T-cell (primary cell): ENCODE measurements at places on chromosomes 5 and 9.

GRCh38 chr5:114415760-114416159 is 53.9 kb downstream of the KCNN2 start:
- DNase-seq: no peak

DNA sequence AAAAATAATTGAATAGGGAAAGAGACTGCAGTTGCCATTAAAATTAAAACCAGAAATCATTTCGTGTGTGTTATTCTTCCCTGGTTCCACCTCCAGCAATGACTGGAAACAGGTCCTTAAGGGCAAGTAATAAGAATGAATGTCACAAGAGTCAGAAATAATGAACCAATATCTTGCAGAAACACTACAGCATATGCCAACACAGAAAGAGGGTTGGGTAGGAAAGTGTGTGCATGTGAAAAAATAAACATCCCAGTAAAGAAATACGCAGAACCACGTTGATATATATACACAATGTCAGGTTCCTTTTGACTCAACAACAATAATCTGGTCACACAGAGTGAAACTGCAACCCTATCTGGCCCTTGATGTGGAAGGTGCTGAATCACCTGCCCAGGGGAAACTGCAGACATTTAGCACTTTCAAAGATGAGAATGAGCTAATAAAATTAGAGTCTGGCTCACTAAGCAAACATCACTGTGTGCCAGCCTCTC is 15.0 kb downstream of the HMHB1 start:
- no peak for DNase-seq

- DNase-seq: no peak
These were observed 523.5 kb downstream of the CAAP1 start for GRCh38 chr9:26369093-26369492.

DNA sequence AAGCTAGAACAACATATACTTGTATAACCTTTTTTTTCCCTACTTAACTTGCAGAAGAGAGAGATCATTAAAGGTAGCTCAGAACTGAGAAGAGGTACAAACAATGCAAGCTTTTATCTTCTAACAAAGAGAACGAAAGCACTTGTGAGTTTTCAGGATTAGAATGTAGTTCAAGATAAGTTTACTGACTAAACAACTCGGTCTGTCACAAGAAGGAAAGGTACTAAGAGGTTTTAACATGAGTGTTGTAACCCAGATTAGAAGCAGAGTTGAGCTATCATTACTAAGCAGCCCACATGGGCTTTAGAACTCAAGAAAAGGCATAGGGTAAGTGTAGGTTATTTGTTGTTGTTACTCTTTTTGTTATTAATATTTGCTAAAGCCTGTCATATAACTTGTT is 25.2 kb downstream of the GIN1 start:
- no peak for DNase-seq

DNA sequence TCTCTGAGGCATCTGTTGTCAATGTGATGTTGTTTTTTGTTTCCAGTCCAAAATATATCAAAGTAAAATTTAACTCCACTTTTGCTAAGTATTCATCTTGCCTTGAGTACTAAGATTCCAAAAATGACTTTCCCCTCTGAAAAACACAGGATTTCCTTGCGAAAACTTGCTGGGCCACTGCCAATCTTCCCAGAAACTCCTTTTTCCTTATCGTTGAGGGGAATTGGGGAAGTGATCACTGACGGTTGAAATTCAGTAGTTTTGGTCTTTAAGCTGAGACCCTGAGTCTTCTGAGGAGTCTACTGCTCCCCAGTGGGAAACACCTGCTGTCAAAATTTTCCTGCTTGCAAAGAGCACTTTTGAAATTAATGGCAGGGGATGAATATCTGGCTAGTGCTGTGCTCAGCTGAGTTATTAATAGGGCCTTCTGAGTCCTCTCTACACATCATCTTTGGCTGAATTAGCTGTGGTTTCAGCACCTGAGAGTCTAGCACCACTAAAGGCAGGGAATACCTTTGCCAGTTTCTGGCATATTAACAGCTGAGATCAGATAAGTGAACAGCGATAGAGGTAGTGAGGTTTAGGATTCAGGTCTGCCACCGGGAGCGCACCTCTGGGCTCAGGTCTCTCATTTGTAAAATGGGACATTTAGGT is 18.0 kb downstream of the TLR4 start:
- no peak for DNase-seq

GRCh38 chr9:89352451-89352850 is 34.2 kb downstream of the SECISBP2 start:
- DNase-seq: no peak

DNA sequence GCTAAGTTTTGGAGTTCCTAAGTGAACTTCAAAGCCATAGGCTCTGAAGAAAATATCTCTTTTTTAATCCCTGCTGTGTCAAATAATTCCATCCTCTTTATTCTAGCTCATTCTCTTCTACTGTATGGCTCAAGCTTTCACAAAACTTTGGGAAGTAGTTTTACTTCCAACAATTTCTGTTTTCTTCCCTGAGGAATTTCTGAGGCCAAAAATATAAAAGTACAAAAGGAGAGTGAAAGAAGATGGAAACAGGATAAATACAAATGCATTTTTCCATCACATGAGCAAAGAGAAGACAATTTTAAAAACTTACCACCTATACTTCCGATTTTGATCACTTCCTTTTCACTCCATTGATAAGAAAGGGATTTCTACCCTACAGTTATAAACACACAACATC is 585.7 kb upstream of the DAB2 start:
- DNase-seq: no peak

DNA sequence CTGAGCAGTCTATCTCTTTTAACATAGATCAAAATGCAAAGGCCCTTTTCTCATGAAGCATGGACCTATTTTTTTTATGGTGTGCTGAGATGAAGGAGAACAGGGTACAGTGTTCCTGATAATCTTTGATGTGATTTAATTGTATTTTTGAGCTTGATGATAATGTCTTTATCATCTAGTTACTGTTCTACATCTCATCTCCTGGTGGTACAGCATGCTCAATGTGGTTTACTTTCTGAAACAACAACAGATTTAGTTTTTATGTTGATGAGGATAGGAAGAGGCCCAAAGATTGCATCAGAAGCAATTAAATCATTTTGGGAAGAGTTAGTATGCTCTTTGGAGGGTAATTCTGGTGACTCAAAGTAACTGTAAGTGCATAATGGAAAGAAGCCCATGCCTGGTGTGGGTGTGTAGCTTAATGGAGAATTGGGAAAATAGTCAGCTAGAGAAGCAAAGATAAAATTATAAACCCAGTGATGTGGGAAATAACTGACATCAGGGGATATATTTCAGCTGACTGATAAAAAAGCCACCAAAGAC is 123.0 kb upstream of the KCNN2 start:
- DNase-seq: no peak

- no peak for DNase-seq
These were observed 16.4 kb upstream of the GADD45G start for GRCh38 chr9:89588271-89588879.

DNA sequence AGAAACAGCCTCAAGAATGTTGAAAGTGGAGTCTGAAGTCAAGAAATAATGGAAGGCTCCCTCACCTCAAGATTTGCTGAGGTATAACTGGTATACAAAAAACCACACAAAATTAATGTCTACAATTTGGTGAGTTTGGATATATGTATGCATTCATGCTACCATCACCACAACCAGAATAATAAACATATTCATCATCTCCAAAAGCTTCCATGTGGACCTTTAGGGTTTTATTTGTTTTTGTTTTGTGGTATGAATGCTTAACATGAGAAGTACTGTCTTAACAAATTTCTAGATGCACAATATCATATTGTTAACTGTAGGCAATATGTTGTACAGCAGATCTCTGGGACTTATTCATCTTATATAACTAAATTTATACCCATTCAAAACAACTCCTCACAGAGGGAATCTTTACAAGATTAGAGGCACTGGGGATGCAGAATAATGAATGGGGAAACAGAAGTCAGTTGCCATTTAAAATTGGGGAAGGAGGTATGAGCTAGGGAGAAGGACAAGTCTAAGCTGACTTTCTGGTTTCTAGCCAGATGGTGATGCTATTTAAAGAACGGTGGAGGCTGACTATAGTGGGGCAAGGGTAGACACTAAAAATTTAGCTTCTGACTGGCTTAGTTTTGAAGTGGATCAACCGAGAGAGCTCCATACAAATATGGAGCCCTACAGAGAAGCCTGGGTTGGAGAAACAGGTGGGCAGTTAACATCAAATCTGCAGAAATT is 213.9 kb downstream of the BNC2 start:
- no peak for DNase-seq

DNA sequence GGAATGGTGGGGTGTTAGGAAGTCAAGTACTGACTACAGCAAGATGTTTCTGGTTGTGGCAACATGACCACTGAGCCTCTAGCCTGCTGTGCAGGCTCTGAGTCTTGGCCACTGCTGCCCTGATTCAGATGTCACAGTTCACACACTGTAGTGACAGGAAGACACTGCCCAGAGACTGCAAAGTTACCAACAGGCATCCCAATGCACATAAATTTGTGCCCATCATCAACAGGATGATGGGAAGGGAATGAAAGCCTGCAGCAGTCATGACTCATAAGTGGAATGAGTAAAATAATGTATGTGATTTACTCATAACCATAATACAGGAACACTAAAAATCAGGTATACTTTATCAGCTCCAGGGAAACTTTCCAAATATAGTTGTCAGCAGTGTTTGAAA is 251.6 kb upstream of the HAPLN1 start:
- no peak for DNase-seq
